ENCODE measurements at places on chromosomes 11 and 22. TPM values are rescaled to one million over a fixed set of nuclear protein-coding genes. Genes with fewer than 3 reads are reported as not detected.
A peak's percentile ranks its signal among the peaks of the same experiment; 100 is the strongest.

- no peaks in the 10 kb centered on the region for H3K27me3 ChIP-seq
- H3K36me3 ChIP-seq, result no peaks in the 10 kb centered on the region
- no peak for DNase-seq
These were observed 72.9 kb downstream of the LARGE2 start for GRCh38 chr11:45995342-45995734.

GRCh38 chr11:118657709-118658428 lies 21.6 kb downstream of the TREH start:
- H3K27ac ChIP-seq, result no peak overlapping the region
- no peaks in the 10 kb centered on the region for H3K36me3 ChIP-seq
- no peak overlapping the region for H3K4me3 ChIP-seq
- DNase-seq, result no peak

GRCh38 chr11:117425679-117426296 lies 98.1 kb downstream of the CEP164 start:
- H3K4me3 ChIP-seq, result no peak overlapping the region
- no peak for DNase-seq
- H3K4me1 ChIP-seq, result peaks cover 2% of the 10 kb centered on the region
- no peak overlapping the region for H3K27ac ChIP-seq

- H3K36me3 ChIP-seq, result no peaks in the 10 kb centered on the region
- H3K4me3 ChIP-seq, result no peak overlapping the region
- H3K4me1 ChIP-seq, result no peaks in the 10 kb centered on the region
- H3K27ac ChIP-seq, result no peak overlapping the region
These were observed 27.1 kb downstream of the TIMP3 start for GRCh38 chr22:32828561-32828960.

EMID1 gene
- total RNA-seq, result not detected

DNA sequence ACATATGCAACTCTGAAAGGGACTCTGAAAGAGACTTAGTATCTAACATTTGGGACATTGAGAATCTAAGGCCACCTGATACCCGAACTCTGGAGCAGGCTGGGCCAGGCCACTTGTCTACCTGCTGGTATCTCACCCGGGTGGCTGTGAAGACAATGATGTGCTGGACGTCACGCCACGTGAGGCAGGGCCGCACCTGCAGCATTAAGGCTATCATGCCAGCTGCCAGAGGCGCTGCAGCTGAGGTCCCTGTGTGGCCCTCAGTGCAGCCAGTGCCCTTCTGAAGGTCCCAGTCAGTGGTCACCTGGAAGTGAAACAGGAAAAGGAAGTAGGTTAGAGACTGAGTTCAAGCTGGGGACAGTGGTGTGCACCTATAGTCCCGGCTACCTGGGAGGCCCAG lies 12.4 kb downstream of the PCSK7 start:
- H3K4me3 ChIP-seq, result no peak overlapping the region
- H3K27me3 ChIP-seq, result no peaks in the 10 kb centered on the region
- DNase-seq, result no peak
- no peak overlapping the region for H3K27ac ChIP-seq

TPBGL gene
- 0.28 TPM for total RNA-seq

OR5P2 gene
- not detected for total RNA-seq

DNA sequence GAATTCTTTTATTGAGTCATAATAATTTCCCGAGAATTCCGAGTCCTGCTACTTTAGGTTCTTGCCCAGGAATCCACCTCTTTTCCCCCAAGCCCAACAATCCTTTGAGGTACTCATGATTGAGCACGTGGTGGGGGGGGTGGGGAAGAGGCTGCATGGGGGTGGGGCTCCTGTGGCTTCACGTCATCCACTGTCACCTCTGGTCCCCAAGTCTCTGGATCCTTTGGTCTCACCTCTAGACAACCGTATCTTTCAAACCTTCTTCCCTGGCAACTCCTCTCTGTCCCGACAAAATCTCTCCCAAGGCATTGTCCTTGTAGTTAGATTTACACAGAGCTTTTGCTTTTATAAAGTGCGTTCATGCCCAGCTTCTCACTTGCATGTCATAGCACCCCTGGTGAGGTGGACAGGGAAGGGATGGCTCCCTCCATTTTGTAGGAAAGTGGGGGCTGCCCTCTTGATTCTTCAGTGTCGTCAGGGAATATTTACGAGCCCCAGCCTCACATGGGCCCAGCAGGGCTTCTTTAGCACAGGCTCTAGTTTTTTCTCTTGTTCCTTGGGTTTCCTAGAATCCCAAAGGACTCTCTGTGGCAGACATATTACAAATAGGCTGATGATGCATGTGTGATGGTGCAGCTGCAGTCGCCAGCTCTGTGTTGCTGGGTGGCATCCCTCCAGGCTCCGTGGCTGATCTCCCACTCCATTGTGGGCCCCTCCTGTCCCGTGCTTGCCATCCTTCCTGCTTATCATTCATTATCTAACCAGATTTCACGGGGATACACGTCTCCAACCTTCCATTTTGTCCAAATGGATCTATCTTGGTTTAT lies 8.4 kb downstream of the UCP3 start:
- H3K27ac ChIP-seq, result no peak overlapping the region
- DNase-seq, result no peak
- no peaks in the 10 kb centered on the region for H3K27me3 ChIP-seq
- no peak overlapping the region for H3K4me3 ChIP-seq

DNA sequence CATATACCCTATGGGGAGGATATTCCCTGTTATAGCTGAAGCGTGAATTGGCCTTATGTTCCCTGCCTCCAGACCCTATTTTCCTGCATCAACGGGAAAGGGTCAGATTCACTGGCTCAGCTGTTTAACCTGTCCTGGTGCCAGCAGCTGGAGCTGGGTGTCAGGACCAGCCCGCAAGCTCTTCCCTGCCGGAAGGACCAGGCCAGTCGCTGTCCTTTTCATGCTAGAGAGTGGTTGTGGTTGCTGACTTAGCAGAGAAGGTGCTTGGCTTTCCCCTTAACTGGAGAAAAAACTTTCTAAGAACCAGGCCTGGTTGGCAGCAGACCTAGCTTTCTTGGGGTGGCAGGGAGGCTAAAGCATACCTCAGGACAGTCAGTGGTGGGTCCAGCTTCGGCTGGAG lies 5.2 kb upstream of the SREBF2 start:
- peaks cover 39% of the 10 kb centered on the region for H3K4me1 ChIP-seq
- H3K27me3 ChIP-seq, result no peaks in the 10 kb centered on the region
- DNase-seq, result no peak
- H3K27ac ChIP-seq, result peak overlapping the region; percentile 30
- H3K4me3 ChIP-seq, result no peak overlapping the region

DNA sequence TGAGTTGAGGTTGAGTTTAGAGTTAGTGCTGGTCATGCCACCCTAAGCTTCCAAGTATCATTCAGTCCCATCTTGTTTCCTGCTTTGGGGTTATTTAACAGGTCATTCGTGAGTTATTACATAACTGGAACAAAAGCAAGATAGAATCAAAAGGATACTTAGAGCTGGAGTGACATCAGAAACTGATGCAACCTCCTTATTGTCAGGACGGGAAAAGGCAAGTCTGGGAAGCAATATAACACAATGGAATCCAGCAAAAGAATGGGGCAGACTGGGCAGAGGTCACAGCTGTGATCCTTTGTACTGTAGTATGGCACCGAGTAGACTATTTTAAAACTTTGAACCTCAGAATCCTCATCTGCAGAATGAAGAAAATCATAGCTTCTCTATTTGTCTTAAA lies 4.4 kb upstream of the PRSS23 start:
- peaks cover 6% of the 10 kb centered on the region for H3K4me1 ChIP-seq
- H3K27ac ChIP-seq, result no peak overlapping the region
- H3K27me3 ChIP-seq, result peaks cover 47% of the 10 kb centered on the region

DNA sequence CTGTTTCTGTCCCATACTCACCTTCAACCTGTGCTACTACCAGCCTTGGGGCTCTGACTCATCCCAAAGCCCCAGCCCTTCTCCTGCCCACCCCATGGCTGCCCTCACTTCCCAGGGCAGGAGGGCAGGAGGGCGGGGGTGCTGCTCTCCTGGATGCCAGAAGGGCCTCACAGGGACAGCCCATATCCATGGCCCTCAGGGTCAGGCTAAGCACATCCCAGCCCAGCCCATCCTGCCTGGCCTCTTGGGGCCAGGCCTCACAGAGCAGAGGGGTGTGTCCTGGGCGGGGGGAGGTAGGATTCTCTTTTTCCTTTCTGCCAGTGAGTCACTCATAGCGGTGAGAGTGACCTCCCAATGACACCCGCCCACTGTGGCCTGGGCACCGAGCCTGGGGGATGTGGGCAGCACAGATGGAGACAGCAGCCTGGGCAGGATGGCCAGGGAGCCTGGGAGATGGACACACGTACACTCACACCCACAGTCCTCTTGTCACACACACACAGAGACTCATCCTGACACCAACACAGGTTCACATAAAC lies 2.4 kb downstream of the LTBP3 start:
- DNase-seq, result no peak
- peak overlapping the region; percentile 74 for H3K4me3 ChIP-seq
- H3K27ac ChIP-seq, result peak overlapping the region; percentile 73
- no peaks in the 10 kb centered on the region for H3K27me3 ChIP-seq
- H3K36me3 ChIP-seq, result peaks cover 12% of the 10 kb centered on the region

OR52N4 gene
- total RNA-seq, result 1.9 TPM

- no peak overlapping the region for H3K4me3 ChIP-seq
- H3K27me3 ChIP-seq, result no peaks in the 10 kb centered on the region
- no peak for DNase-seq
- no peak overlapping the region for H3K27ac ChIP-seq
- no peaks in the 10 kb centered on the region for H3K36me3 ChIP-seq
- H3K4me1 ChIP-seq, result no peaks in the 10 kb centered on the region
These were observed 853.5 kb downstream of the METTL15 start for GRCh38 chr11:28961726-28962125.

GRCh38 chr22:27157666-27158370 lies 500.4 kb downstream of the MIAT start:
- no peaks in the 10 kb centered on the region for H3K27me3 ChIP-seq
- H3K27ac ChIP-seq, result no peak overlapping the region
- DNase-seq, result no peak
- H3K4me3 ChIP-seq, result no peak overlapping the region
- no peaks in the 10 kb centered on the region for H3K4me1 ChIP-seq

GRCh38 chr22:29443452-29443851 lies 5.1 kb downstream of the RFPL1 start:
- no peak for DNase-seq
- H3K27ac ChIP-seq, result no peak overlapping the region
- H3K36me3 ChIP-seq, result no peaks in the 10 kb centered on the region
- no peaks in the 10 kb centered on the region for H3K4me1 ChIP-seq

- H3K36me3 ChIP-seq, result no peaks in the 10 kb centered on the region
- no peak overlapping the region for H3K4me3 ChIP-seq
- no peak for DNase-seq
- H3K27ac ChIP-seq, result no peak overlapping the region
- H3K4me1 ChIP-seq, result no peaks in the 10 kb centered on the region
These were observed 68.5 kb upstream of the SLC35C1 start for GRCh38 chr11:45736424-45736823.

OR51B2 gene
- not detected for total RNA-seq

GRCh38 chr11:10943968-10944367 lies 86.1 kb upstream of the ZBED5 start:
- no peaks in the 10 kb centered on the region for H3K36me3 ChIP-seq
- H3K27ac ChIP-seq, result no peak overlapping the region
- H3K4me3 ChIP-seq, result no peak overlapping the region
- H3K4me1 ChIP-seq, result peaks cover 4% of the 10 kb centered on the region
- no peak for DNase-seq

DNA sequence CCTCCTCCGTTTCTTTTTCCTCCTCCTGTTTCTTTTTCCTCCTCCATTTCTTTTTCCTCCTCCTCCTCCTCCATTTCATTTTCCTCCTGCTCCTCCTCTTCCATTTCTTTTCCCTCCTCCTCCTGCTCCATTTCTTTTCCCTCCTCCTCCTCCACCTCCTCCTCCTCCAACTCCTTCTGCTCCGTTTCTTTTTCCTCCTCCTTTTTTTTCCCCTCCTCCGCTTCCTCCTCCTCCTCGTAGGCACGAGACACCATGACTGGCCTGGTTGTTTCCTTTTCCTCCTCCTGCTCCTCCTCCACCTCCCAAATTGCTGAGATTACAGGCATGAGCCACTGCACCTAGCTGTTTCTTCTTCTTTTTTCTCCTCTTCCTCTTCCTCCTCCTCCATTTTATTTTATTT lies 25.6 kb upstream of the DRICH1 start:
- H3K4me3 ChIP-seq, result no peak overlapping the region
- peaks cover 2% of the 10 kb centered on the region for H3K4me1 ChIP-seq
- no peak overlapping the region for H3K27ac ChIP-seq
- no peak for DNase-seq
- H3K36me3 ChIP-seq, result peaks cover 18% of the 10 kb centered on the region

Measured in activated CD4-positive, alpha-beta memory T cell treated with anti-CD3 and anti-CD28 coated beads, Interleukin-2, amount 10 ng/mL, durations not matched to agents 7 days and 5 days (primary cell).